T-cell (primary cell): ENCODE measurements at places on chromosomes 7 and 10.

DNA sequence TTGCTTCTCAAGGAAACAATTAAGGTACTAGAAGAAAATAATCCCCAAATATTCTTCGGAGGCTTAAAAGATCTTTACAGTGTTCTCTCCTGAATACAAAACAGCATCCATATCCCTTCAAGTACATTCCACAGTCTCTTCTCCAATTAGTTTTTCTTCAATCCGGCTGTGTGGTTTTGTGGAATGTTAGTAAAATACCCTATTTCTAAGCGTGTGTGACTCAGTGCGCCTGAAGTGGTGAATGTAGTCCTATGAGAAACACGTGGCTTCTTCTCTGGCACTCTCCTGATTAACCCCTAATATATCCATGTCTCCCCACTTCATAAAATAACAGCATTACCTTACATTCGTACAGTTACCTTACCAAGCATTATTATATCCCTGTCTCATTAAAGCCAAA lies 570.2 kb downstream of the ARL4A start:
- peaks cover 6% of the 10 kb centered on the region for H3K27me3 ChIP-seq
- H3K36me3 ChIP-seq: no peaks in the 10 kb centered on the region
- DNase-seq: no peak
- no peaks in the 10 kb centered on the region for H3K4me1 ChIP-seq
- H3K4me3 ChIP-seq: no peak overlapping the region

DNA sequence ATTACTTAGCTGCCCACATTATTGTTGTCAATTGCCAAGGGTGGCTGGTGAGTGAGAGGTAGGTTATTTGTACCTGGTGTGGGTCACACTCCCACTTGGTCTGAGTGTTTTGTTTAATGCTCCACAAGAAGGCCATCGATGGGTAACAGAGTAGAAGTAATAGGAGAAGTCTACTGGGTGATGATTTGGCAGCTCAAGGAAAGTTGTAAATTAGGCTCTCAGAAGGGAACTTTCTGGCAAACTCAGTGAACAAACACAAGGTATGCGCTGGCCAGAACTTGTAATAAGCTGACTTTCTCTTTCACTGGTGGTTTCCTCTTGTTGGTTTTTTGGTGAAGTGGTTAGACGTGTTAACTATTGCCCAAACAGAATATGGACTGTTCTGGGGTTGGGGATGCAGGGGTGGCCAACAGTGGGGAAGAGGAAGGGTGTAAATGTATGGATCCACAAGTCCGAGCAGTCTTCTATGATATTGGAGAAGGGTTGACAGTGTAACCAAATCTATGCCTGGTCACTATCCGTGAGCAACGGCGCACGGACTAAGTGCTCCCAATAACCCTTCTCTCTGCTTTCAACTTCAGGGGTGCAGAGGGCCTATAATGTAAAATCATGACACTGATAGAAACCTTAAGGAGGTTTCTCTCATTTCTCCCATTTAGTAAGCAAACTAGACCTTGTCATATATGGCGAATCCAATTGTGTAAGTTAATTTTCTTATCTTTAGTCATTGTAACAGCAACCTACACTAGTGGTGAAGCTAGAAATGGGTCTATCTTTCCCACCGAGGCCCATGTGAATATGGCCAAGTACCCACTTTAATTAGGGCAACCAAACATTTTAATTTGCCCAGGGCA lies 212.8 kb downstream of the PTEN start:
- no peak for DNase-seq
- H3K27ac ChIP-seq: no peak overlapping the region
- no peaks in the 10 kb centered on the region for H3K36me3 ChIP-seq
- H3K27me3 ChIP-seq: no peaks in the 10 kb centered on the region

DNA sequence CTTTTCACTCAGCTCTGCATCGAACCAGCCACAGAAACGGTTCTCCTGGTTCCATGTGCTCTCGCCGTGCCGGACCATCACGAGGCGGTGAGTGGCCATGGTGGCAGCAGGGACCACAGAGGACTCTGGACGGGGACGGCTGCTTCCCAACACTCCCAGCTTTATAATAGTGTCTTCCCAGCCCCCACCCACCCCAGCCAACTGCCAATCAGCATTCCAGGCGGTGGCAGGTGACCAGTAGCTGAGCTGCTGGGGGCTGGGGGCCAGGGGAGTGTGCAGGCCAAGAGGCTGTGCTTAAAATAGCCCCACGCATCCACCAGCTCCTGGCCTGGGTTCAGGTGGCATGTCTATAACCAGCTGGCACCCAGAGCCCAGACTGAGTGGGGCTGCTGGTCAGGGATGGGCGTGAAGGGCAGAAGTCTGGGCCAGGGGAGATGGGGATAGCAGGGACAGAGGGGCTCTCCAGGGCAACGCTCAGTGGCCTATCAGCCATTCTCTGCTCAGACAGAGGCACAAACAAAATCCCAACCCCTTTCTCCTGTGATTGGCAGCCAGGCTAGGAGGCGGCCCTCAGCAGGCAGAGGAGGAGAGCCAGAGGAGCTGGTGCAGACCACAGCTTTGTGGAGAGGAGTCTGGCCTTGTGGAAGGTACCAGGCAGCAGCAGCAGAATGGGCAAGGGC lies at the start of gene PGAM2:
TSS of gene PGAM2 (minus strand) at position 137 of the 680 bp plus-strand sequence. CDS start at position 99, 38 bp downstream.
- H3K4me3 ChIP-seq: no peak within 1 kb of the TSS
- H3K27ac ChIP-seq: no peak within 1 kb of the TSS
- peaks cover 37% of the 10 kb centered on the region for H3K4me1 ChIP-seq
- H3K27me3 ChIP-seq: no peaks in the 10 kb centered on the region

- no peaks in the 10 kb centered on the region for H3K36me3 ChIP-seq
- H3K27me3 ChIP-seq: peaks cover 1% of the 10 kb centered on the region
- H3K4me1 ChIP-seq: no peaks in the 10 kb centered on the region
- no peak overlapping the region for H3K4me3 ChIP-seq
- DNase-seq: no peak
Observed at GRCh38 chr10:133167693-133168616, 7.9 kb downstream of the KNDC1 start.

DNA sequence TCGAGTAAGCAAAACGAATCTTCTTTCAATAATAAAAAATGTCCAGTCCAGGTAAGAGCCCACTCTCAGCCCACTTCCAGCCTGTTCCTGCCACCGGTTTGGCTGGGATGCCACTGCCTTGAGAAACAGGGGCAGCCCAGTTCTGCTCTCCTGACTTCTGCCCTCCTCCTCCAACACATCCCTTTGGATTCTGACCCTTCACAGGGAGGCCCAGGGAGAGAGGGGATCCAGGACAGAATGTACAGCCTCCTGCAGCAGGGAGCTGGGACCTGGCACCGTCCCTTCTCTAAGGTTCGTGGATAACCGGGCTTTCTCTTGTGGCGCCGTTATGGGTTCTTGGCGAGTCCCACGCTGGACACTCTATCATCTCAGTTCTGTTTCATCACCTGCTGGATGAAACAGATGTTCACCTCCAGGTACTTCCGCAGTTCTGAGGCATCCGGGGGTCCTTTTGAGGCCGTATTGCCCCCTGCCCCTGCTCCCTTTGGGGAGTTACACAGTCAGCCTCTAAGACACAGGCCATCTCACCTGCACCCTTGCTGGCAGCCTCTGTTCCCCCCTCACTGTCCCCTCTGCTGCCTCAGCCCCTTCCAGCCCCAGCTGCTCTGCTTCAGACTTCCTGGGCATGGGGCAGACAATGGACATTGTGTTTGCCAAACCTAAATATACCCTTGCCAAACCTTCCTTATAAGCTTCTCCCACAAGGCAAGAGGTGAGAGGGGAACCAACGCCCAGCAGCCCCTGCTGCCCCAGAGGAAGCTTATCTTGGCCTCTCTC lies 203.8 kb upstream of the ZMIZ1 start:
- H3K4me1 ChIP-seq: no peaks in the 10 kb centered on the region
- no peak overlapping the region for H3K27ac ChIP-seq
- no peaks in the 10 kb centered on the region for H3K27me3 ChIP-seq
- no peak for DNase-seq
- H3K4me3 ChIP-seq: no peak overlapping the region

DNA sequence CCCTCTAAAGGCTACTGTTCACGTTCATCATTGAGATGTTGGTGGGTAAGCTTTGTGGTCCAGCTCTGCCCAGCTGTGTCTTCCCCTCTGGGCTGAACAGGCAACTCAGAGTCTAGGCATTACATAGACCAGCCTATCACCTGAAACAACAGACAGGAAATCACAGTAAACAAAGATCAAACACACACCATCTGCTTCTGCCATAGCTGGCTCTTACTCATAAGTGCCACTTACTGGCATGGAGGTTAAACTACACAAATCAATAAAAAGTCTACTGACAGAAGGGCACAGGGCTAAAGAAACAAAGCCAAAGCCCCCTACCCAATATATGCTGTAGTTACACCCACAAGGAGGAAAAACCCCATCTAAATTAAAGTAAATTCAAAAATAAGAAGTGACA lies 35.0 kb downstream of the SEPTIN14 start:
- no peak for DNase-seq
- peaks cover 8% of the 10 kb centered on the region for H3K27me3 ChIP-seq
- no peak overlapping the region for H3K4me3 ChIP-seq
- no peaks in the 10 kb centered on the region for H3K36me3 ChIP-seq
- H3K4me1 ChIP-seq: no peaks in the 10 kb centered on the region
- no peak overlapping the region for H3K27ac ChIP-seq

DNA sequence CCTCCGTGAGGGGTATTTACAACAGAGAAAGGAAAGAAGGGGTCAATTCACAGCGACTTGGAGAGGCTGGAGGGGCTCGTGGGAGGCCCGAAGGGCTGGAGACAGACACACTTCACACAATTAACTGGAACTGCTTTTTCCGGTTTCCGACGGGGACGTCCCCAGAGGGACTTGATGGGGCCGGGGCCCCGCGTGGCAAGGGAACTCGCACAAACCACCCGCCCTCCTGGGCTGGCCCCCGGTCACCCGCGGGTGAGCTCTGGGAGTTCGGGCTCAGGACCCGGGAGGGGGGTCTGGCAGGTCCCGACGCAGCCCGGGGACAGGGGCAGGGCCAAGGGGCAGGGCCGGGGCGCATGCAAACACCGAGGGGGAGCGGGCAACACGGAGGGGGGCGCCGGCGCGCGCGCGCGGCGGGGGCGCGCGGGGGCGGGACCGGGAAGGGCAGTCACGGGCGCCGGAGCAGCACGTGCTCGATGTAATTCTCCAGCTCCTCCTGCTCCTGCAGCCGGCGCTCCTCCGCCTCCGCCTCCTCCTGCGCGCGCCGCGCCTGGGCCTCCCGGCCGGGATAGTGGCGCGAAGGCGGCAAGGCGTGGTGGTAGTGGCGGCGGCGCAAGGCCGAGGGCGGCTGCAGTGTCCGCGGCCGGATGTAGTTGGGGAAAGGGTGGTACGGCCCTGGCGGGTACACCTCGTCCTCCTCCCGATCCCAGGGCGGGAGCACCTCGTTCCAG lies 2.7 kb downstream of the VGF start:
- no peak overlapping the region for H3K4me3 ChIP-seq
- DNase-seq: no peak
- peaks cover 80% of the 10 kb centered on the region for H3K27me3 ChIP-seq

DNA sequence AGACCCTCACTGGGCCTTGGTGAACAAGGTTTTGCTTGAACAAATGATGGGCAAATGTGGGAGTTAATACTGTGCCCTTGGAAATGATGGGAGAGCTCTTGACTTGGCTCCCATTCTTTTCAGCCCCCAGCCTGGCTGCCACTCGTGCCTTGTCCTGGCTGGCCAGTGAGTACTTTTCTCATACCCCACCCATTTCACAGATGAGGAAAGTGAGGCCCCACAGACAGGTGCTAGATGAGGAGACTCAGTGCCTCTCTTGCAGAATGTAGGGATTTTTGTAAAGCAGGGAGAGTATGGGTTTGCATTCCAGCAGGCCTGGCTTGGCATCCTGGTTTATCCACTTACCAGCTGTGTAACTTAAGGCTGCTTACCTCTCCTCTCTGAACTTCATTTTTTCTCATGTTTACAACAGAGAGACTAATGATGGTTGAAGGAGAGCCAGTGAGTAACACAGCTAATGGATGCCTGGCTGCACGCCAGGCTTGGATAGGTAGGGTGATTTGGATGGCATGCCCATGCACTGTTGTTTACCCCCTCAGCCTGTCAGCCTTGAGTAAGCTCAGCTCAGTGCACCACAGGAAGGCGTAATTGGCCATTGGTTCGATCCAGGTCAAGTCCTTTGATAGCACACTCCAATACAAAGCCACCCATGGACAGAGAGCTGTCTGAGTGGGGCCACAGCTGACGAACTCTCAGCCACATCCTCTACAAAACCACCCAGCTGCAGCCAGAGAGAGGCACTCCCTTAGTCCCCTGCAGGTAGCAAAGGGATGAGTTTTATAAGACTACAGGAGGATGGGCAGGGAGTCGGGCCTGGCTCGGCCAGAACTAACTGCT lies 436.8 kb downstream of the RPS24 start:
- DNase-seq: no peak
- no peak overlapping the region for H3K27ac ChIP-seq
- no peak overlapping the region for H3K4me3 ChIP-seq
- no peaks in the 10 kb centered on the region for H3K27me3 ChIP-seq

DNA sequence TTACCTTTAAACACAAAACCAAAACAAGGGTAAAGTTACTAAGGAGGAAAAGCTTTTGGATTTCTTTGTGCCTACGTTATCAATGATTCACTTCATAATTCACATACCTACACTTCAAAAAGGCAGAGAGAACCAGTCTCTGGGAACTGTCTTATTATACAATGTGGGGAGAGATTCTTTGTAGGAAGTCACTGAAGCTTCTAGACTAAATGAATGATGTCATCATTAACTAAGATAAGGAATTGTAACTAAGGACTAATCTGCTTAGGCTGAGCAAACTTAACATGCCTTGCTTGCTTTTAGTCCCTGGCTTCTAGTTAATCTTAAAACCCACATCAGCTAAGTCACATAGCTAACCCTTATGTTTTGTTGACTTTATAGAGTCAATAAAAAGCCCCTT lies 771.2 kb downstream of the NXPH1 start:
- H3K4me3 ChIP-seq: no peak overlapping the region
- no peak for DNase-seq
- H3K27me3 ChIP-seq: no peaks in the 10 kb centered on the region

GRCh38 chr10:125141150-125141859 lies 19.1 kb downstream of the CTBP2 start:
- no peak overlapping the region for H3K4me3 ChIP-seq
- H3K36me3 ChIP-seq: no peaks in the 10 kb centered on the region
- no peak overlapping the region for H3K27ac ChIP-seq
- H3K4me1 ChIP-seq: no peaks in the 10 kb centered on the region
- DNase-seq: no peak
- H3K27me3 ChIP-seq: peaks cover 18% of the 10 kb centered on the region

DNA sequence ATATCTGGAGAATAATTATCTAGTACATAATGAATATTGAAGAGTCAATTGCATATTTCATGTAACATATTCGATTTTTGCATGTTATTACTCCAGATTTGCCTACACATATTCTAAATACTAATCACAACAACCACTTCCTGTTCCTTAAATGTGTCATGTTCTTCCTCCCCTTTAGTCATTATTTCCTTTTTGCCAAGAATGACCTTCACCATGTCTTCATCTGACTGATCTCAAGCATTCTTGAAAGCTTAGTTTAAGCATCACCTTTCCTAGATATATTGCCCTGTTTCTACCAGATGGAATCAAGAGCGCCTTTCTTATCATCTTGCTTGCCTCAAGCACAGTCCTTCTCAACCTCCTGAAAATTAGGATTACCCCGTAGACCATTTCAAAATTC lies 23.5 kb upstream of the MEOX2 start:
- DNase-seq: no peak
- H3K27ac ChIP-seq: no peak overlapping the region
- no peaks in the 10 kb centered on the region for H3K4me1 ChIP-seq
- no peak overlapping the region for H3K4me3 ChIP-seq

- no peak overlapping the region for H3K4me3 ChIP-seq
- no peaks in the 10 kb centered on the region for H3K27me3 ChIP-seq
- no peak for DNase-seq
- no peaks in the 10 kb centered on the region for H3K36me3 ChIP-seq
Observed at GRCh38 chr7:47503281-47503680, 78.6 kb downstream of the TNS3 start.
